Ureter (tissue), 1 donor: ENCODE measurements at places on chromosomes 12 and 14.

GRCh38 chr12:126218697-126219096 is 1153.5 kb downstream of the AACS start:
- DNase-seq: no peak

DNA sequence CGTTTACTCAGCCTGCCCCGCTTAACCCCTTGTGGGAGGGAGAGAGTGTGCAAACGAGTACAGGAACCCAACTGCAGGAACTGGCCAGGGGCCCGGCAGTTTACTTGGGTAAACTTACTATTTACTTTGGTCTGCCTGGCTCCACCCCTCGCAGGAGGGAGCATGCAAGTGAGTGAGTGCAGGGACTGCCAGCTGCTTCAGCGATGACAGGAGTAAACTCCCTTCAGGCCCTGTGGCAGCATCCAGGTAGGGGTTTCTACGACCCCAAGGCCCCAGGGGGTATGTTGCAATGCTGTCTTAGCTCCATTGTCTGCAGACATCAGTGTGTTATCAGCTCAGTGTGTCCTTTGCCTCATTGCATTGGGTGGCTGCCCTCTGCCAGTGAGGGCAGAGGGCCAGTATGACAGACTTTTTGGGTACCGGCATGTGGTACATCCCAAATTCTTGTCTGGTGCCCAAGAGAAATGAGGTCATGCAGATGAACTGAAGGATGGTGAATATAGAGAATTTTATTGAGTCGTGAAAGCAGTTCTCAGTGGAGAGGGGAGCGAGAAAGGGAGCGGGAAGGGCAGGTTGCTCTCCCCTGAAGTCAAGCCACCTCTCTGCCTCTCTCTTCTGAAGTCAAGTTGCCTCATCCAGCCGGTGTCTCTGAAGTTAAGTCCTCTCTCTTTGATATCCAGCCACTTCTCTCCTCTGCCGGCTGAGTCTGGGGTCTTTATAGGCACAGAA is 181.8 kb downstream of the FUT8 start:
- peak; percentile 48 for DNase-seq

DNA sequence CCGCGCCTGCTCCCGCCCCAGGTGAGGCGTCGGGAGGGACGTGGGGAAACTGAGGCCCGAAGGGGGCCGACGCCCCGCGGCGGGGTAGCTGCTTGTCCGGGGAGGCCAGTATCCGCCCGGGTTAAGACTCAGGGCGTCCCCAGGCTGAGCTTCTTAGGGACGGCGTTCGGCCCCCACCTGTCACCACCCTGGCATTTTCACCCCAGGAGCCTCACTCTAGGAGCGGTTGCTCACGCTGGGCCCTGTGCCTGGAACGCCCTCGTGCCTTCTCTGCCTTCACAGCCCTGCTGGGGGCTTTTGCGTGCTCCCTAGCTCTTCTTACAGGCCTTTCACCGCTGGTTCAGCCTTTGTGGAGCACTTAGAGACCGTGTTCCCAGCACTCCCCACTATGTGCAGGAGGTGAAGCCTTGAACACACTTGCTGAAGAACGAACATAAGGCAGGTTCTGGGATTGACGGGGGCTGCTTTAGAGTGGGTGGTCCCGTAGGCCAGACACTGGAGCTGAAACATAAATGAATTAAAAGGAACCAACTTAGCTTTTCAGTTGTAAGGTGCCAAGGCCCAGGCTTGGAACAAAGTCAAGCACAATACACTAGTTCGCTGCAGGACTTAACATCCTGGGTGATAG is 601 bp downstream of the ZNF839 start:
- no peak for DNase-seq

DNA sequence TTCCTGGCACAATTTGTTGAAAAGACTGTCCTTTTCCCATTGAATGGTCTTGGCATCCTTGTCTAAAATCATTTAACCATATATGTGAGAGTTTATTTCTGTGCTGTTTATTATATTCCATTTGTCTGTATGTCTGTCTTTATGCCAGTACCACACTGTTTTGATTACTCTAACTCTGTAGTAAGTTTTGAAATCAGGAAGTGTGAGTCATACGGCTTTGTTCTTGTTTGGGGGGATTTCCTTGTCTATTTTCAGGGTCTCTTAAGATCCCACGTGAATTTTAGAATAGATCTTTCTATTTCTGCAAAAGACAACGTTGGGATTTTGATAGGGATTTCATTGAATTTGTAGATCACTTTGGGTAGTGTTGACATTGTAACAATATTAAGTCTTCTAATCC is 88.5 kb downstream of the MYRFL start:
- no peak for DNase-seq

- DNase-seq: no peak
Measured at GRCh38 chr12:116538682-116539305, 20.4 kb upstream of the MAP1LC3B2 start.

- DNase-seq: no peak
Measured at GRCh38 chr14:76304536-76305267, 71.2 kb upstream of the ESRRB start.

- DNase-seq: peak; percentile 78
Measured at GRCh38 chr12:16347391-16348298, at the start of gene MGST1. MGST1 (plus strand) TSS chr12:16347645; CDS start chr12:16354253, 6,608 bp downstream.

DNA sequence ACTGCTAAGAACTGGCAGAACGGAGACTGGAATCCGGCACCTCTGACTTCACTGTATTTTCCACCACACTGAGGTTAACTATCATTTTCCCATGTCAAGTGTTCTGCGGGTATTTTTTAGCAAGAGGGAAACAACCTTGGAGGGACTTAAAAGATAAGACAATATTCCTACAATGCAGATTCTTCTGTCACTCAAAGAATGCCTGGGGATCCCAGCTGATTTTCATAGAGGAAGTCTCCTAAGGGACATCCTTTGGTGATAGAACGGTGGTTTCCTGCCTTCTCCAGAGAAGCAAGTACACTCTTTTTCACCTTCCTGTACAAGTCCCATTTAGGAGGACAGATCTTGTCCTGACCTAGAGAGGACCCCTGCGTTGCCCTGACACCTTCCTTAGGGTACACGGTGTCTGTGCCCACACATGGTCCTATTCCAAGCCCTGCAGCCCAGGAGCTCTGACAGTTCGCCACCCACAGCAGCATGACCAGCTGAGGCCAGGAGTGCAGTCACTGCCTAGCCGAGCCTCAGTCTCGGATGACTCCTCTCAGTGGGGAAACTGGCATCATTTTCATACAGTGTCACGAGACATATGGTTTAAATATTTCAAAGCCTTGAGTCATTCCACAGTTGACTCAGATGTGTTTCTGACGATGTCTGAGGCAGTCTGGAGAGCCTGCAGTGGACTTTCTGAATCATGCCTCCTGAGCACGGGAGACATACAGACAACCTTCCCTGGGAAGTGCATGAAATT is 181.3 kb upstream of the FKBP4 start:
- DNase-seq: no peak

GRCh38 chr12:97260786-97261185 is 201.8 kb upstream of the RMST start:
- DNase-seq: no peak
